ENCODE measurements at places on chromosomes 1 and 21. TPM values are rescaled to one million over a fixed set of nuclear protein-coding genes. Genes with fewer than 3 reads are reported as not detected.

DDR2 gene
- 69.9 TPM for total RNA-seq

C4BPA gene
- 3.6 TPM for total RNA-seq

ENAH gene
- 59.5 TPM for total RNA-seq

IVL gene
- total RNA-seq = not detected

MIGA1 gene
- total RNA-seq = 10.1 TPM

KCNJ6 gene
- total RNA-seq = not detected

MTARC1 gene
- total RNA-seq = 4.0 TPM

CD1B gene
- total RNA-seq = not detected

AMY1A gene
- not detected for total RNA-seq

C1orf167 gene
- total RNA-seq = 0.85 TPM

JTB gene
- total RNA-seq = 168 TPM

L1TD1 gene
- not detected for total RNA-seq

HORMAD1 gene
- not detected for total RNA-seq

INSRR gene
- not detected for total RNA-seq

MFSD2A gene
- 2.6 TPM for total RNA-seq

MAN1C1 gene
- 13.6 TPM for total RNA-seq

GJB5 gene
- total RNA-seq = not detected

ANGPTL7 gene
- total RNA-seq = 1.6 TPM

ZNF695 gene
- not detected for total RNA-seq

LCE6A gene
- total RNA-seq = not detected

CD5L gene
- total RNA-seq = not detected

NBPF4 gene
- total RNA-seq = not detected
